NCI-H1417 treated with DMSO at 0.1 percent for 48 hours (cell line): ENCODE measurements at places on chromosomes 1 and 21.

- peak; percentile 51 for DNase-seq
Observed at GRCh38 chr1:204359474-204360255, at the start of gene PLEKHA6. Gene PLEKHA6 (minus strand): TSS chr1:204359929. CDS start chr1:204273727, 86,202 bp downstream.

DNA sequence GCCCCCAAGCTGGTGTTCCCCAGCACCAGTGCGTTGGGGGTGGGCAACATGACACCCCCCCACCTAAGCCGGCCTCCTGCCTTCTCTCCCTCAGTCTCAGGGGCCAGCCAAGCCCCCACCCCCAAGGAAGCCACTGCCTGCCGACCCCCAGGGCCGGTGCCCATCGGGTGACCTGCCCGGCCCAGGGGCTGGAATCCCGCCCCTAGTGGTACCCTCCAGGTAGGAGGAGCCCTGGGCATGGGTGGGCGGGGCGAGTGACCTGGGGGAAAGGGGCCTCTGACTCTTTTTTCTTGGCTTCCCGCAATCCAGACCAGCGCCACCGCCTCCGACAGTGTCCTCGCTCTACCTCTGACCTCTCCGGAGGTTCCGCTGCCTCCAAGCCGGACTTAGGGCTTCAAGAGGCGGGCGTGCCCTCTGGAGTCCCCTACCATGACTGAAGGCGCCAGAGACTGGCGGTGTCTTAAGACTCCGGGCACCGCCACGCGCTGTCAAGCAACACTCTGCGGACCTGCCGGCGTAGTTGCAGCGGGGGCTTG is 1.3 kb upstream of the EFNA4 start:
- no peak for DNase-seq

DNA sequence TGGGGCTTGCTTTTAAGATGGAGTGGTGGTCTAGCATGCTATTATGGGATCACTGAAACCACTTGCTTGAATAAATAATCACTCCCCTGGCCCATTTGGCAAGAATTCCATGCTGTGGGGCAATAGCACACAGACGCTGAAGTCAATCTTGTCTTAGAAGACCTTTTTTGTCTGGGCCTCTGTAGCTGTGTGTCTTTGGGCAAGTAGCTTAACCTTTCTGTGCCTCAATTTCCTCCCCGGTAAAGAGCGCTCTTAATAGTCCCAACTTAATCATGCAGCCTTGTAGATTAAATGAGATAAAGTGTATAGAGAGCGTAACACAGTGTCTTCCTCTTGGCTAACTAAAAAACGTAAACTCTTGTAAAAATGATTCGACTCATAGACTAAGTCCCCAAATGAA is 125.4 kb upstream of the IGSF21 start:
- DNase-seq = no peak

- DNase-seq = no peak
Observed at GRCh38 chr1:208717525-208717924, 473.3 kb upstream of the PLXNA2 start.

DNA sequence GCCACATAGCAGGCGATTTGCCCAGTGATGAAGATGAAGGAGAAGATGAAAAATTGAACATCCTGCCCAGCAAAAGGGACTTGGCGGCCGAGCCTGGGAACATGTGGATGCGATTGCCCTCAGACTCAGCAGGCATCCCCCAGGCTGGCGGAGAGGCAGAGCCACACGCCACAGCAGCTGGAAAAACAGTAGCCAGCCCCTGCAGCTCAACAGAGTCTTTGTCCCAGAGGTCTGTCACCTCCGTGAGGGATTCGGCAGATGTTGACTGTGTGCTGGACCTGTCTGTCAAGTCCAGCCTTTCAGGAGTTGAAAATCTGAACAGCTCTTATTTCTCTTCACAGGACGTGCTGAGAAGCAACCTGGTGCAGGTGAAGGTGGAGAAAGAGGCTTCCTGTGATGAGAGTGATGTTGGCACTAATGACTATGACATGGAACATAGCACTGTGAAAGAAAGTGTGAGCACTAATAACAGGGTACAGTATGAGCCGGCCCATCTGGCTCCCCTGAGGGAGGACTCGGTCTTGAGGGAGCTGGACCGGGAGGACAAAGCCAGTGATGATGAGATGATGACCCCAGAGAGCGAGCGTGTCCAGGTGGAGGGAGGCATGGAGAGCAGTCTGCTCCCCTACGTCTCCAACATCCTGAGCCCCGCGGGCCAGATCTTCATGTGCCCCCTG is 3.3 kb downstream of the ZBTB18 start:
- no peak for DNase-seq
